Stimulated activated CD8-positive, alpha-beta memory T cell treated with anti-CD3 and anti-CD28 coated beads, Interleukin-15, amount 100 ng/mL, for 4 hours (primary cell): ENCODE measurements at places on chromosomes 7 and 10.

DNA sequence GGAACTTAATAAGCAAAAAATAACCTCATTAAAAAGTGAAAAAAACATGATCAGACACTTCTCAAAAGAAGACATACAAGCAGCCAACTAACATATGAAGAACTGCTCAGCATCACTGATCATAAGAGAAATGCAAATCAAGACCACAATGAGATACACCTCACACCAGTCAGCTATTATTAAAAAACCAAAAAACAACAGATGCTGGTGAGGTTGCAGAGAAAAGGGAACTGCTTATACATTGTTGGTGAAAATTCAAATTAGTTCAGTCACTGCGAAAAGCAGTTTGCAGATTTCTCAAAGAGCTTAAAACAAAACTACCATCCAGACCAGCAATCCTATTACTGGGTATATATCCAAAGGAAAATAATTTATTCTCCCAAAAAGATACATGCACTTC is 513.3 kb downstream of the MDFIC start:
- no peak for DNase-seq

GRCh38 chr10:63628526-63629362 is 107.5 kb downstream of the REEP3 start:
- no peak for DNase-seq

GRCh38 chr7:103445228-103446048 is 569 bp downstream of the SLC26A5 start:
- no peak for DNase-seq

DNA sequence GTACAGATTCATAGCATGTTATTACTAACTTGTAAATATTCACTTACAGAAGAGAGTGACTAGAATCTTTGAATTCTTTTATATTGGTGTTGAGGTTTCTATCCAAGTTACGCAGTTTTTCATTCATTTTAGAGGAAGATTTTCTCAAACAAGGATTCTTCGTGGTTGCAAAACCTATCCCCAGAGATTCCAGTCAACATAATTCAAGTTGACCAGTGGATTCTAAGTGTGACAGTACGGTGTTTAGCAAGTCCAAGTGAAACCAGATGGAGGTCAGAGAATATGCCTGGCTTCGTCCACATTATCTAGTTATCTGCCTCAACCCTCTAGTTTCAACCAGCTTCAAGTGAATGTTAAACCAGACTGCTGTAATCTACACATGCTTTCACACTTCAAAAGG is 131.9 kb downstream of the SDK1 start:
- DNase-seq: no peak

- DNase-seq: no peak
These were observed 21.3 kb downstream of the CPXM2 start for GRCh38 chr10:123870260-123870659.

DNA sequence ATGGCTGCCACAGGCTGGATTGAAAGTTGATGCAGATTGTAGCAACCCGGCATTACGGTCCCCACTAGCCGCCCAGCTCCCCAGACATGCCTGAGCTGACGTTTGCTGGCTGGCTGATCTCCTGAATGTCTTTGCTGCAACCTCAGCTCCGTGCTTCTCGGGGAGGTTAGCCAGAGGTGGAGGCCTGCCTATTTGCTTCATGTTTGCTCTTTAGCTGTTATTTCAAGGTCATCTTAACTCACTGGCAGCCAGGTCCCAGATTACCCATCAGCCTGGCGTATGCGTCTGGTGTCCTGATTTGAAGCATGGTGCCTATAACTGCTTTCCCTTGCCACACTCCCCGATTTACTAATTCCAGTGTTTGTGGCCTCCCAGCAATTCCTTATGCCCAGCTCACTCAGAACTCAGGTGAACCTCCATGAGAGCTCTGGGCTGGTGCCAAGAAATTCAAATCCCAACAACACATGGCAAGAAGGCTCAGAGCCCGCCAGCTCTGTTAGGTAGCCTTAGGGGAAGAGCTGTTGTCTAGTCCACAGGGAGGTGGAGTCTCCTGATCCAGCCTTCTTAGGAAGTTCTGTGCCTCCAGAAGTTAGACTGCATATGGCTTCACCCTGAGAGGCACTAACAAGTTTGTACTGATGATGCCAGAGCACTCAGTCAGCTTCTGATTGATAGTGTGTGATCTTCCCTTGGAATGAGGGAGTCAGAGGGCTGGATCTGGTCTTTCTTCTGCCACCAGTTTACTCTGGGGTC is 69.7 kb upstream of the EXOC4 start:
- no peak for DNase-seq

- no peak for DNase-seq
These were observed 234.6 kb downstream of the DIP2C start for GRCh38 chr10:454860-455259.

DNA sequence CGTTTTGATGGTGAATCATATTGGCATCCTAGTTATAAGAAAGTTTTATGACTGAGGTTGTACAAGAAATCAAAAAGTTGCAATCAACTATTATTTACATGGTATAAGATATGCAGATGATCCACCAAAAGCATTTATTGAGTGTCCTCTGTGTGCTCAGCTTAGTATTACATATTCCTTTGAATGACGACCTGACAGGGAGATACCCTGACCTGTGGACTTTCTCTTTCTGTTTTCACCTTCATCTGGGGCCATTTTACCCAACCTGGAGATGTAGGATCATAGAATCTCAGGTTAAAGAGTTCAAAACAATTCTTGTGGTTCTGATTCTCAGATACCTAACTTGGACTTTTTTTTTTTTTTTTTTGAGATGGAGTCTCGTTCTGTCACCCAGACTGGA is 269.1 kb upstream of the SORCS1 start:
- DNase-seq: no peak

- no peak for DNase-seq
These were observed 19.6 kb downstream of the PCLO start for GRCh38 chr7:83143107-83143506.

GRCh38 chr7:47505312-47506007 is 76.5 kb downstream of the TNS3 start:
- DNase-seq: no peak

DNA sequence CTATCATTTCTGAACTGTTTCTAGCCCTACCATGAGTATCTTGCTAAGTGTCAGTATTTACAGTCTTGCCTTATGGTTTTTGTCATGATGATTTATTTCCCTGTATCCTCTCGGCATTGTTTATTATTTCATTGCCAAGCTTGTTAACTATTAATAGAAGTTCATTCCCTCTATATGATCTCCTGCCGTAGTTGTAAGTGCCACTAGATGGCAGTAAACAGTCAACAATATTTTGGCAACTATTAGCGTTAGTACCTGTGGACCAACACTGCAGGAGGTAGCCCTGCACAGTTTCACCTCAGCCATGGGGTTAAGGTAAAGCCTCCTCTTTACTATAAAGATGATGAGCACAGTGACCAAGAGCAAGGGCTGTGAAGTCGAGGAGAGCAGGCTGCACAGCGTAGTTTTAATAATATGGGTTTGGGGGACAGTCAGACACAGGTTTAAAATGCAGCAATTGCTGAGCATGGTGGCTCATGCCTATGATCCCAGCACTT is 26.1 kb upstream of the CCNJ start:
- no peak for DNase-seq
